GOT3 (cell line): ENCODE measurements at places on chromosomes 4 and X.

GRCh38 chrX:16464369-16464768 is 185.6 kb upstream of the S100G start:
- DNase-seq = no peak

GRCh38 chr4:100576570-100576969 is 58.7 kb upstream of the EMCN start:
- no peak for DNase-seq

- DNase-seq = no peak
These were observed 71.5 kb downstream of the SLC16A2 start for GRCh38 chrX:74492720-74493201.

DNA sequence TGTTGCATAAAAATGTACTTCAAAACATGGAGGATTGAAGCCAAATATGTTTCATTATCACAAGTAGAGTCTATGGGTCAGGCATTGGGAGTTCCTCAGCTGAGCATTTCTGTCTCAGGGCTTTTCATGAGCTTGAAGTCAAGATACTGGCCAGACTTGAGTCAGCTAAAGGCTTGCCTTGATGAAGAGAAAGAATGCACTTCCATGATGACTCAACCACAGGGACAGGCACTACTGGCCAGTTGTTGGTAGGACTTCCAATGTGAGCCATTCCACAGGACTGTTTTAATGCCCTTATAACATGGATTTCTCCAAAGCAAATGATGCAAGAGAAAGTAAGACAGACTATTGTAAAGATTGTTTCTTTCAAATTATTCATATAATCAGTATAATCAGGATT is 895.6 kb downstream of the RAB28 start:
- DNase-seq = no peak

GRCh38 chr4:84238247-84239090 is 260.6 kb downstream of the NKX6-1 start:
- no peak for DNase-seq

DNA sequence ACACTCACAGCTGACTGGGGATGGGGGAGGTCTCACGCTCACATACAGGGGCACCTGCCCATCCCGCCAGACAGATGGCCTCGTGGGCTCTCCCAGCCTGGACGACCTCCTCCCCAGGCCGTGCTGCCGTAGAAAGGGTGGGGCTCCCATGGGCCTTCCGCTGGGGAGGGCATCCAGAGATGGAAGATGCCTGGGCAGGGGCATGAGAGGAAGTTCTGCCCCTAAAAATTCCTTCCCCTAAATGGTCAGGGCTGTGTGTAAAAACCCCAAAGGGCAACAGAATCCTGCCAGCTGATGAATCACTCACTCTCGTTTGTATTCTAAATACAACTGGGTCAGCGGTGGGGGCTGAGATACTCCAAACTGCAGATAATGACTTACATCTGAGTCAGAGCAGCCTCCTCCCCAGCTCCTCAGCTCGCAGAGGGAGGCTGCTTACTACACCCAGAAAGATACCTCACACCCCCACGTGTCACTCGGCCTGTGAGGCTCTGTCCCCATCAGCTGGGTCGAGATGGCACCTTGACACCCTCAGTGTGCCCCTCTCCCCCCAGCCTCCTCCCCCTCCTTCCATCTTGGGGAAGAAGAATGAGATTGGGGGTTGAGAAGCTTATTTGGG is 10.1 kb downstream of the WDR1 start:
- DNase-seq = peak; percentile 28

DNA sequence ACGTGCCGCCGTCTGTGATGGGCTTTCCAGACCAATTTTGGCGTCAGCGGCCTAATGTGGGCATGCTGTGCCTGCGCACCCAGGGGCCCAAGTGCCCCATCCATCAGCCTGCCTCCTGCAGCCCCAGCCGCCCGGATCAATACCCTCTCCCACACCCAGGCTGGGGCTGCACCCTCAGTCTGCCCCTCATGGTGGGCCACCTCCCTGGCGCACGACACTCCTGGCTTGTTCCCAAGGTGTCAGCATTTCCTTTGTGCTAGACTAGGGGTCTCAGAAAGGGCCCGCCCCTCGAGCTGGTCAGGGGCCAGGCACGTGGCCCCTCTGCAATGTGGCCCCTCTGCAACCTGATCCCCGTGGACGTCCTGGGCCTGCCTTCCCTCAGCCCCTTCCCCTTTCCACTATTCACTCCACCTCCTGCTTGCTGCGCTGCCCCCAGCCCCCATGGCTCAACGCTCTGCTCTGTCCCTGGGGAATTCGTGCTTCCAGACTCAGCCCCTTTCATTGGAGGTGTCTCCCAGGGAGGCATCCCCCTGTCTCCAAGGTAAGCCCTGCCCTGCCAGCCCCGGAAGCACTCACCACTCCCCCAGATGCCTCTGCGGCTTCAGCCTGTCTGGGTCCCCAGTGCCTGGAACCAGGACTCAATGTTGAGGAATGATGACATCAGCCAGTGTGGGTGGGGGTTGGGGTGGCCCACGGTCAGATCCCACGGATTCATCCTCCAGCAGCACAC is 130.8 kb downstream of the HMX1 start:
- no peak for DNase-seq

DNA sequence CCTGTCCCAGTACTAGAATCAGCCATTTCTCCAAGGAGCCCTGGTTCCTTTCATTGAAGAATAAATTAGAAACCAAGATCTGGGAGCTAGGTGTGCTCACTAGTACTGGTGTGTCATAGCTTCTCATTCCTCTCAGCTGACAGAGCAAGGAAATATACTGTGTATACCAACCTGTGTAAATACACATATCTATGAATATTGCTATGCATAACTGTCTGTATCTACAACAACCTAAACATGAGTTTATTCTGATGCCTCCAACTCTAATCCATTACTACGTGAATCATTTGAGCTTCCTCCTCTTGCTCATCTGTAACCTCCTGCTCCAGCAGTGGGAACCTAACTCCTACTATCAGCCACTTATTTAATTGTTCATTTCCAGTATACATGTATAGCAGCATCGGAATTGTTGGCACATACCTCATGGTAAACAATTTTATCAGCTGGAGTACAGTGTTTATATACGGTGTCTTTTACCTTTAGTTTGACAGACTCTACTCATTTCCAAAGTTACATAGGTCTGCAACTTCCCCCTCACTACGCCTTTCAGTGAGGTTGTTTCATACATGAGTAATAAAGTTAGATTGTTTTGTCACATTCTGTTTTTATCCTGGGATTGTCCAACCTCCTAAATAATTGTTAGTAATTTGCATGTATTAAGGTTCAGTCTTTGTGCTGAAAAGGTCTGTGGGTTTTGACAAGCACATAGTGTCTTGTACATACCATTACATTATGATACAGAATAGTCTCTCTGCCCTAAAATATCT is 7.1 kb upstream of the SCRG1 start:
- DNase-seq = no peak

DNA sequence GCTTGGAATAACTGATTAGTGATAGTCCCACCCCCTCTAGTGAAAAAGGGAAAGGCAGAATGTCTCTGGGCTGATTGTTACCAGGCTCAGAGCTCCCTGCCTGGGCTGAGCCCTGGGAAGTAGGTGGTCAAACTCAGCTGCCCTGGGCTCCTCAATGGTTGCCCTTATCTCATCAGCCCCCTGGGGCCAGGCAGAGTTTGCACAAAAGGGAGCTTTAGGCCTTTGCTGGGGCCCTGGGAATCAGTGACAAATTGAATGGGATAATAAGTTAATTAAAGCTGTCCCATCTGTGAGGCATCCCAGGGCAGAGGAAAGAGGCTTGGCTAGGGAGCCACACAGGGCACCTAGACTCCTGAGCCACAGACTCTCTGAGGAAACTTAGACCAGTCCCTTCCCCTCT is 89.0 kb downstream of the EFNB1 start:
- DNase-seq = no peak

DNA sequence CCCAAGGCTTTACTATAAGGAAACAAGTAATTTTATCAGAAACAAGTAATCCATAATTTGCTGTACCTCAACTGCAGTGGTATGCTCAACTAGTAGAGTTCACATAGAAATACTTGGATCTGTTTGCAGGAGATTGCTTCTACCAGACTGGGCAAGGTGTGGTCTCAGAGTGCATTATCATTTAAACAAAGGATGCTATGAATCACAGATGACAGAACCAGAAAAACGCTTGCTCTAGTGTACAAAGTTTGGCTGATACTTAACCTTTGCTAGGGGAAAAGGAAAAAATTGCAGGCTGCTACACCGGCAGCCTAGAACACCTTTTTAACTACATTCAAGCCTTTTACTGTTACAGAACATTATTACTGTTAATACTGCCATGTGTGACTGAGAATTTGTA is 97.1 kb downstream of the ENOX2 start:
- no peak for DNase-seq

GRCh38 chrX:48306175-48306574 is 50.3 kb downstream of the SSX3 start:
- DNase-seq = no peak

GRCh38 chr4:73864961-73865360 is 4.2 kb upstream of the CXCL1 start:
- no peak for DNase-seq

GRCh38 chr4:129335276-129335675 is 239.3 kb downstream of the C4orf33 start:
- no peak for DNase-seq

DNA sequence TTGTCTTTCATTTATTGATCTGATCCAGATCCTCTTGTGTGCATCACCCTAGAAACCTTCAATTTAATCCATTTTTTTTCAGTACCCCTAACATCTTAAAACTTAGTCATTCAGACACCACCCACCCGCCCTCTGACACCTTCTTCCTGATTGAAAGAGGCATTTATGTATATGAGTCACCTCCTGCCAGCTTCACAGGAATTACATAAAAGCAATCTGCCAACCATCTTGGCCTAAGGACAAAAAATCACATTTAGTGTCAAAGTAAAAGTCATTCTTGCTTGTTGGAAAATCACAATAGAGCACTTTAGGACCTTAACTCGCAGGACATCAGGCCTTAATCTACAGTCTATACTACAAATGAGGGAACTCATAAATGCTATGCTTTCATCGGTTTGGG is 52.1 kb downstream of the NDST3 start:
- no peak for DNase-seq

- DNase-seq = no peak
These were observed 94.3 kb upstream of the FAM47B start for GRCh38 chrX:34848281-34848680.

- DNase-seq = no peak
These were observed 73.2 kb downstream of the HAUS3 start for GRCh38 chr4:2168469-2169319.

DNA sequence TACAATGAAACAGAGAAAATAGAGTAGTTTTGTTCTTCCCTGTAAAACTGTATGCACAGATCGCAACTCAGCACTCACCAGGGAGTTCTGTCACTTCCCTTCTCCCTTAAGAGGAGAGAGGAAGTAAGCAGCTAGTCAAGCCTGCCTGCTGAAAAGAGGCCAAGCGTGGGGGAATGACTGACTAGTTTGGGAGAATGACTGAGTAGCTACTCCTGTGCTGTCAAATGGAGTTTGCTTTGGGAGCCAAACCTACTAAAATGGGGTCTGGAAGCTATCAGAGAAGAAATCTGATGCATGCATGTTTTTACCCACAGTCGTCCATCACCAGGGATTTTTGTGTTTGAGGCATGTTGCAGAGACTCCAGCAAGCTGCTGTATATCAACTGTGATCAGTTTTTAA is 54.6 kb upstream of the LHFPL1 start:
- no peak for DNase-seq
